ENCODE measurements at places on chromosomes 4 and X.

GRCh38 chrX:138692591-138692990, 18.9 kb downstream of the FGF13 start:
- DNase-seq = no peak

DNA sequence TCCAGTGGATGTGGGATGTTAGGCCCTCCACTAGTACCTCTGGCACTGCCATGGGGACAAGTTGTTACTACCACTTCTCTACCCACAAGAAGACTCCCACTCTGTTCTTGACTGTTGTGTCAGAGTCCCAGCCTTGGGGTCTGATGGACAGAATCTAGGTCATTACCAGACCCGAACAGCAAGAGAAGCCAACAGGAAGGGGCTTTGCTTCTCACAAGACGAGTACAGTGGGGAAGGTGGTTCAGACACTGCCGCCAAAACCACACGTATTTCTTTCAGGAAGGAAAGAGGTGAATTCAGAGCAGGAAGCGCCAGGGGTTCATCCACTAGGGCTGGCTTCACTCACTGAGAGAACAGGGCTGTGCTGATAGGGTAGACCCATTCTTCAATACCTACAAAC, 161.3 kb upstream of the KIT start:
- peak; percentile 31 for DNase-seq

GRCh38 chrX:46791927-46792809, 33.2 kb upstream of the SLC9A7 start:
- DNase-seq = peak; percentile 29

- no peak for DNase-seq
Observed at GRCh38 chr4:8021796-8022195, 82.1 kb upstream of the AFAP1 start.

DNA sequence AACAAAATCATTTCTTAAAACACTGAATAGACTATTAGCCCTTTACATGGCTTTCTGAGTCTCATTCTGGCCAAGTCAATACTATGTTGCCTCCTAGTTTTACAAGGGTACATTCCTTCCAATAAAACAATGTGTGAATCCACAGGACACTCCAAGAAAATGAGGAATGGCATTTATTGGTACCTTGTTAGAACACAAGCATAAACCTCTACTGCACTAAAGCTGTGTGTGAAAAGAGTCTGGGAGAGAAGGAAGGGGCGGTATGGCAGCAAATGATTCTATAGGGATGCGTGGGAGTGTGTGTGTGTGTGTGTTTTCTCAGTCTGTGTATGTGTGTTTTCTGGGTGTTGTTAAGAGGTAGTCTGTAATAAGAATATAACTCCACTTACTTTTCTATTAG, 48.9 kb downstream of the CXCL1 start:
- no peak for DNase-seq

GRCh38 chrX:1506916-1507315, 30.1 kb downstream of the P2RY8 start:
- DNase-seq = no peak

GRCh38 chr4:128385683-128386304, 98.2 kb upstream of the PGRMC2 start:
- DNase-seq = no peak

GRCh38 chr4:15063341-15063740, 61.1 kb downstream of the CPEB2 start:
- no peak for DNase-seq

DNA sequence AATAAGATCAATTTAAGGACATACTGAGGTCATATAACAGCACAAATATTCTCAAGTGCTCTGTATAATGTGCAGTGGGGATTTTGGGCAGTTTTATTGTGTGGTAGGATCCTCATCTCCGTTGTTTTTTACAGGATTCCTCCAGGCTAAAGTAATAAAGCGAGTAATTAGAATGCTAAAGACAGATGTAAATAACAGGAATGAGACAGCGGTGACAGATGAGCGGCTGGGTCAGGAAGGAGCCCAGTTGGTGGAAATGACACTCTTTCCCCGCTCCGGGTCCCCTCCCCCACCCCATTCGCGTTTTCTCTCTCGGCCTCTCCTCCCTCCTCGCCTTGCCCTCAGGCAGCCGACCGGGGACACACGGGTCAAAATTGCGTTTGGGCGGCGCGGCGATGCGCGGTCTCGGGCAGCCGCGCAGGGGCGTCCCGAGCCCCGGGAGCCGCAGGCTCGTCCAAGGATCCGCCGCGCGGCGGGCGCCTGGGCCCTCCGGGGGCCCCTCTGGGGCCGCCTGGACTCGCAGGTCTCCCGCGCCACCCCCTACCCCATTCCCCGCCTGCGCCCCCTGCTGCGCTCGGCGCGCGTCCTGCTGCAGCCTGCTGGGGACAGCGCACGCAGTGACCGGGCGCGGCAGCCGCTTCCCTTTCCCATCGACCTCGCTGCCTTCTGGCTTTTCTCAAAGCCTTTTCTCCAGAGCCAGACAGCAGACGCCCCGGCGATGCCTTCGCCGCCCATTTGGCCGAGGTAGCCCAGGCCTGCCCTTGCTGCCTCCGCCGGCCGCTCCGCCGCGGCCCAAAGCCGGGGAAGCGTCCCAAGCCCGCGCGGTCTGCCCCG, 16.2 kb downstream of the POU4F2 start:
- DNase-seq = no peak

DNA sequence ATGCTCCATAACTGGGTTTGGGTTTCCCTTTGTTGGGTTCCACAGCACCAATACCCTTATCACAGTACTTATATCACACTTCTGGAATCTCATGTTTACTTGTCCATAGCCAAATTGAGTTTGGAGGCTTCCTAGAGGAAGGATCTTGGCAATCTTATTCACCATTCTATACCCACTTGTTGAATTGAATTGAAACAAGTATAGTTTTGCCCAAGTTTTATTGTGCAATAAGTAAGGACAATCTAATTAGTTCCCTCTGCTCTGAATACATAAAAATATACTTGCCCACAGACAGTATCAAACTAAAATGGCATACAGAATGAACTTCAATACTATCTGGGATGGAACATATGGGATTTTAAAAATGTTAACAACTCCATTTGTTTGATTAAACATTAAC, 40.3 kb downstream of the SEC31A start:
- DNase-seq = no peak

DNA sequence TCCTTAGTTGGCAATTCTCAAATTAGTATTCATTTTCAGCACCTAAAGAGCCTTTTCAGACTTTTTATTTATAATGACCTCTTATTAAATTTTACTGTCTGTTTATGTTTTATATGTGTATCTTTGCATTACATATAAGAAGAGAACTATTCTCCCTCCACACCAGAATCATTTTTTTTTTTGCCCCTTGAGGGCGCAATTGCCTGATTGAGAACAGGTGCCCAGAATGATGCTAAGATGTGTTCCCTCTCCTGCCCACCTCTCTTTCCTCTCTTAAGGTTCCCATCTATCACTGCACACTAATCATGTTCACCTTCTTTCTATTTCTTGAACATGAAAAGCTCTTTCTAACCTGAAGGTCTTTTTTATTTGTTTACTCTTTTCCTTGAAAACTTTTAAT, 44.2 kb upstream of the ADAM29 start:
- DNase-seq = no peak

DNA sequence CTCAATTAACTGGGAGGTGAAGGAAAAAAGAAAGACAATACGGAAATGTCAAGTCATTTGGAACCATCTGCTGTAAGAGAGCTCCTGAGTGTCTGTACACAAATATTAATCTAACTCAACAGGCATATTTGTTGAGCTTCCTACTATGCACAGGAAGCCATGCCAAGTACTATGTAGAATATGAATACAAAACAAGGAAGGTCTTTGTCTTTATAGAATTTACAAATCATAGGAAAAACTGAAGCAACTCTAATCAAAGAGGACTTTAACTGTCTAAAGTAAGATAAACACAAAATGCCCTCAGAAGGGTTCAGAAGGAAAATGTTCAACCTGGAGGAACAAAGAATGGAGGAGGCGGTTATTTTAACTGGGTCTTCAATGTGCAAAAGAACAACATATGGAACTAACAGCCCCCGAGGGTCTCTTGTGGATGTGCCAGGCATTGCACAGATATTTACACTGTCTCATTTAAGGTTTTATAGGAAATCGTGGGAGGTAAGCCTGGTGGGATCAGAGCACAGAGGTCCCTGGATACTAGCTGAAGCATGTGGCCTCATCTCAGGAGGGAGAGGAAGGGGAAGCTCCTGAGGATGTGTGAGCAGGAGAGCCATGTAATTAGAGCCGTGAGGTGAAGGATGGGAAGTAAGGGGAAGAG, 5.8 kb downstream of the FAM114A1 start:
- DNase-seq = peak; percentile 11

DNA sequence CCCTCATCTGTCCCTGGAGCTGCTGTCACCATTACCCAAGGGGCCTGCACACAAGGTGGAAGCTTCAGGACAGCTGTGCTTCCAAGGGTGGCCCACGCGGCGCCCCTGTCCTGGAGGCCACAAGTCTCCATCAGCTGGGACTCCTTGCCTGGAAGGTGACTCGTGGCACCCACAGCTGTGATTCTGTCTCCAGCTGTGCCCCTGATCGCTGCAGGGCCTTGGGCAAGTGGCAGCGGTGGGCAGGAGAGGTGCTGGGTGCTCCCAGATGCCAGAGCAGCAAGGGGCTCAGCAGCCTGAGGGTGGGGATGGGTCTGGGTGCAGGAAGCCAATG, 9.0 kb upstream of the DUSP9 start:
- no peak for DNase-seq

DNA sequence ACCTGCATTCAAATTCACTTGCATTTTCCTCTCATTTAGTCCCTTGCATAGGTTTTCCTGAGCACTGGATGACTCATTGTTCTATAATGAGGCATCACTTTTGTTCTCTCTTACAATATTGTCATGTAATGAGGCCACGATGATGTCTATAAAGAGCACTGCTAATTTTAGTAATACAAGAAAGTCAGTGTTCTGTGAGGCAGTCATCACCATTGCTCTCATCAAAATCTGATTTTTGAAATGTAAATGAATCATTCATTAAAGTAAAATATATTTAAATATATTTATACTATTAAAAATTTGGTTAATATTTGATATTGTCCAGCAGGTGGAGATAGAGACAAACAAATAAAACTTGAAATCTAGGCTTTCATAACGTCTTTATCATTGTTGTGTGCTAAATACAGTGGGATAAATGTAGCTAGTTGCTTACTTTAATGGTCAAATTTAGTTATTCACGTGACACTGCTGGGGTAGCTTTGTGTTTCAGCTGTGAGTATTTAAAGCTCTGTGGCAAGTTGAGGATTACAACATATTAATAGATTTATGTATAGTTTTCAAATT, 15.4 kb downstream of the HMGB2 start:
- DNase-seq = no peak

DNA sequence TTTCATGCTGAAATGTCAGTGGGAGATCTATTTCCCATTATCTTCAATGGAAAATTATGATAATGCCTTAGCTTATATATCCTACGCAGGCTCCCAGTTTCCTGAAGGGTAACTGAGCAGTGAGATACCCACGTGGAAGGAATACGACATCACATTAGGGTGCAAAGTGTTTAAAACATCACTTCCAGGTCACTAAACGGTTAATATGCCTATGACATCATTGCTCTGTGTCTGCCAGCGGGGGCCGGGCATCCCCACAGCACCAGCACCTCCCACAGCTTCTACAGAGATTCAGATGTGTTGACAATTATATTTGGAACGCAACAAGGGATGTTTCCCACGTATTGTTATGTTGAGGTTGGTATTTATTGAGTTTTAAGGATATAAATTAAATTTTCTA, 27.1 kb downstream of the TMEM271 start:
- DNase-seq = no peak

DNA sequence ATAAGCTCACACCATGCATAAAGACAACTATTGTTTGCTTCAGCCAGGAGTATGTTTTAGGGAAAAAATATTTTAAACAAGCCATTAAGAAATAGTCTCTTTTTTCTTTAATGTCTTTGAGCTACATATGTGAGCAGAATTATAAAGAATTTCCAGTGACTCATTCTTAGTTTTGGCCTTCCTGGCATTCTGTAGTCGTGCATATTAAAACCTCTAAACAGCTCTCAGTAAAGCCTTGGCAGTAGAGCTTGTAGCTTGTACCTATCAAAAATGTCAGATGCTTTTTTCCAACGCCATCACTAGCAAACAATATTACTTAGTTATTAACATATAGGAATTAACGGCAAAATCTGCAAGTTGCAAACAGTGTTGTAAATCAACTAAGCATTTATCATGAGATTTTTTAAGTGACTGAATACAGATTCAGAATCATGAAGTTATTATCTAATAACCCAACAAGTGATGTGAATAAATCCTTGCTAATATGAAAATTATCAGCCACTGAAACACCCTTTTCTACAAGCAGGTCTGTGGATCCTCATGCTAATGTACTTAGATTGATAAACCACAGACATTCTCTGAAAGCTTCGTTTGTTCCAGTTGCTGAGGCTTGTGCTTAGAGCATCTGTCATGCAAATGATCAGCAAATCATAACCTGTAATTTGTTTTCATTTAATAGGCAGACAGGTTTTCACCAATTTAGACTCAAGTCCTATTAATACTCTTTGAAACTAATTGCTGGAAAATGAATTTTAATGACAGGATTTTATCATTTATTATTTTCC, 412.0 kb upstream of the ATOH1 start:
- no peak for DNase-seq

GRCh38 chr4:113303315-113303714, 253.9 kb downstream of the ANK2 start:
- DNase-seq = no peak

GRCh38 chr4:115090483-115091075, 22.8 kb downstream of the NDST4 start:
- DNase-seq = no peak

- no peak for DNase-seq
Observed at GRCh38 chrX:55120761-55121358, 32.0 kb downstream of the PAGE2 start.

DNA sequence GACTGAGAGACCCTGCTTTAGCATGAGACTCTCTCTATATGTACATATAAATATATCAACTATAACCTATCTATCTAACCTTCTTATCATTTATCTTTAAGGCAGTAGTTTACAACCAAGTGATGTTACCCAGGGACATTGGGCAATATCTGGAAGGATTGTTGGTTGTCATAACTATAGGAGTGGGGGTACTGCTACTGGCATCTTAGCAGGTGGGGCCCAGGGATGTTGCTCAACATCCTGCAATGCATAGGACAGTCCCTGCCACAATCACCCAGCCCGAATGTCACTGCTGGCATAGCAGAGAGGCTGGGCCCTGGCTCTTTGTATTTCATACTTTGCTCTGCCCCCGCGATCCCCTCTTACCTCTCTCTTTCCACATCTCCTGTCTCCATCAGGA, 397.7 kb downstream of the IL15 start:
- no peak for DNase-seq

- no peak for DNase-seq
Observed at GRCh38 chr4:40570348-40571077, 59.2 kb downstream of the RBM47 start.

DNA sequence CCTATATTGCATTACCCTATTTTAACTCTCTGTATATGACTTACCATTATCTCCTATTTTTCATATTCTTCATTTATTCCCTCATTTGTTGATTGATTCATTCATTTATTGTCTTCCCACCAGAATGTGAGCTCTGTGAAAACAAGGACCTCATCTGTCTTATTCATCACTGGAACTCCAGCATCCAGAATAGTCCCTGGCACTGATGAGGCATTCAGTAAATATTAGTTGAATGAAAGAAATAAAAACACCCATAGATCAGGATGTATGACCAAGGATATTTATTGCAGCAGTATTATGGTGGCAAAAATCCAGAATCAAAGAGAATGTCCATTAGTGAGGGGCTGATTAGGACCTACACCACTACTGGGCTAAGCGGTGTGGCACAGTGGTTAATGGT, 164.9 kb downstream of the SPRY1 start:
- DNase-seq = no peak

- no peak for DNase-seq
Observed at GRCh38 chr4:158025131-158025530, 147.7 kb downstream of the GASK1B start.

GRCh38 chr4:164616961-164617360, 137.0 kb upstream of the SMIM31 start:
- DNase-seq = no peak
